ENCODE measurements at places on chromosomes 7 and 10.

DNA sequence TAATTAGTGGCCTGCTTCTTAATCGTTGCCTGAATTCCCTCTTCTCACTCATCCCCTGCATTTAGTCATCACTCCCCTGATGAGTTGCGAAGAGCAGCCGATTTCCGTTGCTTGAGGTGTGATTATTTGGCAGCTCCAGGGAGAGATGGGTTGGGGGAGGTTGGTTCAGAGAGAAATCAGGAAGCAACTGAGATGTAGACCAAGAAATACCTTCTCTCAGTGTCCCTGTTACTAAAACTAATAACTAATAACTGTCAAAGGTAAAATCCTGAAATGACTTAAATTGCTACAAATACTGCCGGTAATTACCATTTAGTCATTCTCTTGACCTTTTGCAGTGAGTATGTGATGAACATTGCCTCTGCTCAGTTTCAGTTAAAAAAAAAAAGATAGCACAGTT lies 76.9 kb downstream of the ELMO1 start:
- no peak for DNase-seq
- no peak overlapping the region for H3K27ac ChIP-seq
- peaks cover 5% of the 10 kb centered on the region for H3K36me3 ChIP-seq

GRCh38 chr7:108413782-108414492 lies 42.3 kb downstream of the NRCAM start:
- DNase-seq, result no peak
- H3K36me3 ChIP-seq, result no peaks in the 10 kb centered on the region
- no peak overlapping the region for H3K27ac ChIP-seq

DNA sequence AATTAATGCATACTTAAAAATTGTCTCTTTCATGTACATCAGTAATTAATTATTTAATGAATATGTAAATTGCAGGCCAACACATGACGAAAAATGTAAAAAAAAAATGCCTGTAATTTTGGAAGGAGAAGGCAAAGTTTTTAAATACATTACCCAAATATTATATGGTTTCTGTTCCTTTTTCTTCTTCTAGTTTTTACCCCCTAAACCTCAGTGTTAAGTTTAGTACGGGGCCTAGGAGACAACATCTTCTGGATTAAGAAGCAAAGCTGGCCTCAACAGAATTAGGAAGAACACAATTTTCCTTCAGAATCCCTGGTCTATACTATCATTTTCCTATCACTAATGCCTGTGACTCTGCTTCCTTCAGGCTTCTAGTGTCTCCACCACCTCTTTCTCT lies 459.3 kb upstream of the NRP1 start:
- no peaks in the 10 kb centered on the region for H3K27me3 ChIP-seq
- H3K4me1 ChIP-seq, result peaks cover 15% of the 10 kb centered on the region
- no peak overlapping the region for H3K4me3 ChIP-seq
- H3K27ac ChIP-seq, result no peak overlapping the region
- H3K36me3 ChIP-seq, result no peaks in the 10 kb centered on the region

DNA sequence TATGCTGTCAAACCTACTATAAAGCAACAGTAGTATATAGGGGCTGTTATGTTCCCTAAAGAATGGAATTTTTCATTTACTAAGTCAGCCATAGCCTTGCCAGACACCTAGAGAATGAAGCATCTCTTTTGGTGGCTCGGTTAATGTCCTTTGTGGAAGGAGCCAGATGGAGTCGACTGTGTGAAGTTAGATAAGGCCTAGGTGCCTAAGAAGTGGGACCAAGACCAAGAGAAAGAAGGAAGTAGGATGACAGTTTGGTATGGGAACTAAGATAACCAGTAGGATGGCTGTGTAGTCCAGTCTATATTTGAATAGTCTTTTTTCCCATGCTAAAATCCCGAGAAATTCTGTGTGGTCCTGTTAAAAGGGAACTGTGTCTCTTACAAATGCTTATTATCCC lies 62.2 kb downstream of the REEP3 start:
- no peak overlapping the region for H3K27ac ChIP-seq
- peaks cover 25% of the 10 kb centered on the region for H3K4me1 ChIP-seq
- no peaks in the 10 kb centered on the region for H3K27me3 ChIP-seq
- no peak for DNase-seq
- H3K4me3 ChIP-seq, result no peak overlapping the region

GRCh38 chr10:65291286-65291685 lies 1634.5 kb upstream of the LRRTM3 start:
- no peak overlapping the region for H3K4me3 ChIP-seq
- no peak for DNase-seq
- H3K36me3 ChIP-seq, result no peaks in the 10 kb centered on the region
- H3K27ac ChIP-seq, result no peak overlapping the region
- H3K27me3 ChIP-seq, result no peaks in the 10 kb centered on the region
- H3K4me1 ChIP-seq, result peaks cover 5% of the 10 kb centered on the region

- peaks cover 24% of the 10 kb centered on the region for H3K4me1 ChIP-seq
- no peaks in the 10 kb centered on the region for H3K27me3 ChIP-seq
- H3K4me3 ChIP-seq, result no peak overlapping the region
- DNase-seq, result no peak
These were observed 617.2 kb downstream of the AUTS2 start for GRCh38 chr7:70215491-70215890.

DNA sequence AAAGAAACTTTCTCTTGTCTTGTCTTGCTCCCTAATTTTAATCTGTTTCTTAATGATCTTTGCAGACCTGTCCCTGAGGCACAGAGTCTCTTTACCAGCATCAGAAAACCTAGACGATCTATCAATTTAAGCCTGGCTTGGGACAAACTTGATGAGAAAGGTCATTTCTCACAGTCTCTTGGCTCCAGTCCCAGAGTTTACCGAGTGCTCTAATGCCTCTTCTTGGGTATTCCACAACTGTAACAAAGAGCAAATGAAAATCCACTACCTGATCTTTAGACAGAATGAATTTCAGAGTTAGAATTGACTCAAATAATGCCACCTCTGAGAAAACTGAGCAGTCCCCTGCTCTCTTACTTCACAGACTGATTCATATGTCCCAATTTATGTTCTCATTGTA lies 106.4 kb upstream of the DNAJB12 start:
- peaks cover 4% of the 10 kb centered on the region for H3K36me3 ChIP-seq
- no peak for DNase-seq
- peak overlapping the region; percentile 74 for H3K27ac ChIP-seq
- H3K4me3 ChIP-seq, result no peak overlapping the region

DNA sequence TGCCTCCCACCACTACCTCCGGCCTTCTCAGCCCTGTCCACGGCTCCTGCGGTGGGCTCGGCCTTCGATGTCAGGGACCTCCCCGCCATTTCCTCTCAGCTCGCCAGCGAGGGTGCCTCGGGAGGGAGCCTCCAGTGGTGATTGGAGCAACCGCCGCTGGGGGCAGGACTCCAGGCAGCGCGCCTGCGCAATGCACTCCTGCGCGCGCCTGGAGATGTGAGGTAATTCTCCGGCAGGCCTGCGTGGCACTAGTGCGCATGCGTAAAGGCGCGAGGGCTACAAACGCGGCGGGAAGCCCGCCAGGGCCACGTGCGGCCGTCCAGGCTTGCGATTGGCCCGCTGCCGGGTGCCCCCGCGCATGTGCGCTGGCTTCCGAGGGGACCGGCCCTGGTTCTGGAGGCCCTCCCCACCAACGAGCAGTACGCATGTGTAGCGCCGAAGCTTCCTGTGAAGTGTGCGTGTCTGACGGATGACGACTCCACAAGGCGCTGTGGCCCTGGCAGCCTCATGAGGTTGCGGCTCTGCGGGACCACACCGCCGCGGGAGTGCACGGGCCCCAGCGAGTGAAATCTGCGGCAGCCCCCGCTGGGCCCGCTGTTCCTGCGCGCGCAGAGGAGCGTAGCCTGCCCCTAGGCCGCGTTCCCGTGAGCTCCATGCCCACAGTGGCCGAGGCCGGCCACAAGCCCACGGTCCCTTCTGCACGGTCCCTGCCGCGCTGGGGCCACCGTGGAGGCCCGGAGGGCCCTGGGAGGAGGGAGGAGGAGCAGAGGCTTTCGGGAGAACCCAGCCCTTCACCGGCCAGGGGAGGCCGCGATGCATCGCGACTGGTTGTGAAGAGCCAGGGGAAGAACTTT lies at the start of gene SYCE1:
Gene SYCE1 (minus strand): TSS at position 143 of the 854 bp plus-strand sequence. CDS start 54 bp downstream, at position 89.
- no peaks in the 10 kb centered on the region for H3K36me3 ChIP-seq
- no peak within 1 kb of the TSS for H3K27ac ChIP-seq
- H3K4me1 ChIP-seq, result no peaks in the 10 kb centered on the region
- H3K4me3 ChIP-seq, result no peak within 1 kb of the TSS
- H3K27me3 ChIP-seq, result no peaks in the 10 kb centered on the region

GRCh38 chr7:55432939-55433784 lies 68.0 kb downstream of the LANCL2 start:
- no peak for DNase-seq
- H3K4me3 ChIP-seq, result no peak overlapping the region
- no peaks in the 10 kb centered on the region for H3K4me1 ChIP-seq
- no peaks in the 10 kb centered on the region for H3K36me3 ChIP-seq

DNA sequence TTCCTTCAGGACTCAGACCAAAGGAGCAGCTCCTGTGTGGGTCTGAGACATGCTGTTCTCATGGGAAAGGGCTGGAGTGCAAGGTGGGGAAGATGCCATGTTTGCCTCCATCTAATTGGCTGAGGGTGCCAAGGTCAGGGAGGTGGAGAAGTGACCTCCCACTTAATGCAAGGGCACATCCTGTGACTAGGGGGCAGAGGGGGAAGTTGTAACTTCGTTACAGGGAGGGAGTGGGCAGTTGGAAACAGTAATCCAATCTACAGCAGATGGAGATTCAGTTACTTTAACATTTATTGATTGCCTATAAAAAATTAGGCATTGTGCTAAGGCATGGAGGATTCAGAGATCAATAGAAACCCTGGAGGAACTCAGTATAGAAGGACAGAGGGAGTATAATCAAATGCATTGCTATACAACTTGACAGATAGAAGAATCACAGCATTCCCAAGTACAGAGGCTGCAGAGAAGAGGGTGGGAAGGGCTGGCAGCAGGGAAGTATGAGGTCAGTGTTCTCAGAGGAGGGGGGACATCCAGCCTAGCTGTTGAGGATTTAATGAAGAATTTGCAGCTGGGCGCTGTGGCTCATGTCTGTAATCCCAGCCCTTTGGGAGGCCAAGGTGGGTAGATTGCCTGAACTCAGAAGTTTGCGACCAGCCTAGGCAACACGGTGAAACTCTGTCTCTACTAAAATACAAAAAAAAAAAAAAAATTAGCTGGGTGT lies 75.9 kb downstream of the CCNY start:
- H3K27ac ChIP-seq, result no peak overlapping the region
- DNase-seq, result no peak
- peaks cover 6% of the 10 kb centered on the region for H3K4me1 ChIP-seq
- H3K36me3 ChIP-seq, result peaks cover 3% of the 10 kb centered on the region
- H3K27me3 ChIP-seq, result no peaks in the 10 kb centered on the region
- no peak overlapping the region for H3K4me3 ChIP-seq

DNA sequence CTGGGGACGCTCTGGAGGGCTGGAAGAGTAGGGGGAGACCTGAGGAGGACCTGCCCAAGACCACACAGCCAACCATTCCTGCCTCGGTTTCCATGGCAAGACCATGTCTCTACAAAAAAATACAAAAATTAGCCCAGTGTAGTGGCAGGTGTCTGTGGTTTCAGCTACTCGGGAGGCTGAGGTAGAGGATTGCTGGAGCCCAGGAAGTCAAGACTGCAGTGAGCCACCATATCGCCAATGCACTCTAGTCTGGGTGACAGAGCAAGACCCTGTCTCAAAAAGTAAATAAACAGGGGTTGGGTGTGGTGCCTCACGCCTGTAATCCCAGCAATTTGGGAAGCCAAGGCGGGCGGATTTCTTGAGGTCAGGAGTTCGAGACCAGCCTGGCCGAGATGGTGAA lies 48.7 kb downstream of the CLIP2 start:
- DNase-seq, result no peak
- no peak overlapping the region for H3K27ac ChIP-seq
- H3K4me1 ChIP-seq, result no peaks in the 10 kb centered on the region
- H3K27me3 ChIP-seq, result no peaks in the 10 kb centered on the region

DNA sequence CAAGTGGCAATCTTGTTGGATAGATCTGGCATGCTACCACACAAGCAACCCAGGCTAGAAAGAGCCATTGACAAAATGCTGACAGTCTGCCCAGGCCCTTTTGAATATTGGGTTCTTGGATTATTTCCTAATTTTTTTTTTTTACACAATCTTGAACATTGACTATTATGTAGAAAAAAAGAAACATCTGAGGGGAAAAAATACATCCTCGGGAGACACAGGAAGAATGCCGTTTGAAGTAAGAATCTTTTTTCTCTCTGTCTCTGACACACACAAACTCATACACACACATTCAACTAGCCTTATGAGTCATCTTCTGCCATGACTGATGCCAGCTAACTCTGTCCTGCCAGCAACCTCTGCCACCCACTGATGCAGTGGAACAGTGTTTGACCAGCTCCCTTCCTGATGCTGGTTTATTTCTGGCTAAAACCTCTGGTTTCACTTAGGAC lies 47.2 kb downstream of the SORBS1 start:
- no peak overlapping the region for H3K27ac ChIP-seq
- DNase-seq, result no peak
- peaks cover 12% of the 10 kb centered on the region for H3K4me1 ChIP-seq
- no peaks in the 10 kb centered on the region for H3K27me3 ChIP-seq

GRCh38 chr10:52658112-52658511 lies 114.5 kb downstream of the MBL2 start:
- no peak overlapping the region for H3K27ac ChIP-seq
- no peaks in the 10 kb centered on the region for H3K36me3 ChIP-seq
- DNase-seq, result no peak
- H3K27me3 ChIP-seq, result no peaks in the 10 kb centered on the region
- H3K4me1 ChIP-seq, result peaks cover 15% of the 10 kb centered on the region
- no peak overlapping the region for H3K4me3 ChIP-seq

DNA sequence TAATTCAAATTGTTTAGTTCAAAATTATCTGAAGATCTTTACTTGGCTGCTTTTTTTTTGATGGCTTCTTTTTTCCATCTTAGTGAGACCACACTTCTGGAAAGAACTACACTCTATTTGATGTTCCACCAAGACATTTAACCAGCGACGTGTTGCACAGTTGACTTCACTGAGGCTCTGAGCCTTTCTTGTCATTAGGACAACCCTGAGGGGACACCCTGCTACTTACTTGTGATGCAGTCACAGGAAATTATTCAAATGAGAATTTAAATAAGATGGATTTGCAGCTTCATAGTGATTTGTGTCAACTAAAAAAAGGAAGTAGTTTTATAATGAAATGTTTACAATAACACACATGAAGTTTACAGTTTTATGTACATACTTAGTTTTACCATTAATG lies 25.6 kb upstream of the PIK3CG start:
- peaks cover 6% of the 10 kb centered on the region for H3K4me1 ChIP-seq
- no peaks in the 10 kb centered on the region for H3K36me3 ChIP-seq
- H3K27me3 ChIP-seq, result peaks cover 11% of the 10 kb centered on the region

DNA sequence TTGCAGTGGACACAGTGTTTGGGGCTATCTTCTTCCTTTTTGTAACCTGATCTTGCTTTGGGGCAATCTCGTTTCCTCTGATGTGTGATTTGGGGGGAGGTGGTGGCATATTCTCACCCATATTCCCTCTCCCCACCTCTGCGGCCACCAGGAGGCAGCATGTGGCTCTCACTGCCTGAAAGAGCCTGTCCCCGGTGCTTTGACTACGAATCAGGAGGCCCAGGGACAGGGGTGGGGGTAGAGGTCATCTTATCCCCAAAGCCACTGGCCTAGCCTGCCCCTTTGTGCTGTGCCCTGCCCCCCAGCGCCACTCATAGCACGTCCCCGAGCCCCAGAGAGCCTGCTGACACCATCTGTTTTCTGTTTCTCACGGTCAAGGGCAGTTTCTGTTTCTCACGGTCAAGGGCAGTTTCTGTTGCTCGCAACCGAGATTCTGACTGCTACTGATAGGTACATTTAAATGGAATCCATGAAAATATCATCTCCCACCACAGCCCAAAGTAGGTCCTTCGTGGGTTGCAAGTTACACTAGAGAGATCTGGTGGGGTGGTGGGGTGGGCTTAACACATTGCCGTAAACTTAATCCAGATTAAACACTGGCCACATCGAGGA lies 28.2 kb downstream of the PHYH start:
- H3K4me1 ChIP-seq, result peaks cover 6% of the 10 kb centered on the region
- H3K27ac ChIP-seq, result peak overlapping the region; percentile 53
- no peak overlapping the region for H3K4me3 ChIP-seq
- H3K36me3 ChIP-seq, result no peaks in the 10 kb centered on the region
- H3K27me3 ChIP-seq, result no peaks in the 10 kb centered on the region
